Right renal pelvis (tissue), 4 donors: ENCODE measurements at places on chromosomes 16 and 17. TPM values are rescaled to one million over a fixed set of nuclear protein-coding genes. Genes with fewer than 3 reads are reported as not detected.

GRCh38 chr17:77178050-77178449 is 37.3 kb downstream of the SEC14L1 start:
- DNase-seq, result no peak

The CSH2 gene
- not detected for polyA plus RNA-seq

DNA sequence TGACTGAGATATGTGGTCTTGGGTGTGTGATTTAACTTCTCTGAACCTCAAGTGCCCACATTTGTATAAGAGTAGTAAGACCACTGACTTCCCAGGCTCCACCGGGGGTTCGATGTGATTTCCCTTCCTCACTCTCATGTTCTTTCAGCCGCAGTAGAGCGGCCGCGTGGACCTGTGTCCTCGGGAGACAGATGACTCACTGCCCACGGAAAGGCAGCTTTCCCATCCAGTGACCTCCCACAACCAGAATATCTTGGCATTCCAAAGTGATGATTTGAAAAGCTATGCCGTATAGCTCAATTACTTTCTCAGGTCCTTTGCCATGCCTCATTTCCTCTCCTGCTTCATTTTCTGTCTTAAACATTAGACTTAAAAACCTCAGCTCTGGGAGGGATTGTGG is 73.6 kb downstream of the IL21R start:
- DNase-seq, result no peak

The ASPA gene
- polyA plus RNA-seq, result 24.8 TPM

GRCh38 chr17:35892091-35893035 is 12.2 kb upstream of the CCL5 start:
- DNase-seq, result no peak

GRCh38 chr17:68397108-68397536 is 60.2 kb downstream of the WIPI1 start:
- DNase-seq, result no peak

The SMIM36 gene
- not detected for polyA plus RNA-seq

DNA sequence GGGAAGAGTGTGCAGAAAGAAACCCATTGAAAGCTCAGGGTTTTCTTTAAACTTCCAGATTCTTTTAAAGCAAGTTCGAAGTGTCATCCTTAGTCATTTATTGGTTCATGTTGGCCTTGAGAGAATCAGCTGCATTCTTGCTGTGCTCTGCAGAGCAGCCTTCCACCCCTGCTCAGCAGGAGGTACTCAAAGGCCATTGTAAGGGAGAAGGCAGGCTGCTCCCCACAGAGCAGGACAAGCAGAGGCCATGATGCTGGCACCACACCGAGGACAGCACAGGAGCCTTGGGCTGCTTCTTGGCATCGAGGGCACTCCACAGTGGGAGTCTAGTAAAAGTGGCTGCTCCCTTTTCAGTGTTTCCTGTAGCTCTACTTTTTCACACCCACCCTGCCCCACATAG is 29.6 kb downstream of the NMT1 start:
- no peak for DNase-seq

The SYNGR3 gene
- 2.0 TPM for polyA plus RNA-seq

GRCh38 chr17:40451420-40451819 is 8.2 kb downstream of the IGFBP4 start:
- no peak for DNase-seq

The SLC16A13 gene
- polyA plus RNA-seq, result 3.6 TPM

The CIBAR2 gene
- polyA plus RNA-seq, result 0.21 TPM

GRCh38 chr17:9242497-9242881 is 221.2 kb downstream of the NTN1 start:
- no peak for DNase-seq

GRCh38 chr16:59305850-59306249 is 571.7 kb upstream of the GOT2 start:
- no peak for DNase-seq

The TP53TG3F gene
- not detected for polyA plus RNA-seq
